ENCODE measurements at places on chromosomes 4 and X.
A peak's percentile ranks its signal among the peaks of the same experiment; 100 is the strongest.

GRCh38 chrX:22063284-22063683 is 31.2 kb downstream of the PHEX start:
- no peak for DNase-seq

- no peak for DNase-seq
Measured at GRCh38 chr4:63620271-63620670, 789.0 kb downstream of the TECRL start.

DNA sequence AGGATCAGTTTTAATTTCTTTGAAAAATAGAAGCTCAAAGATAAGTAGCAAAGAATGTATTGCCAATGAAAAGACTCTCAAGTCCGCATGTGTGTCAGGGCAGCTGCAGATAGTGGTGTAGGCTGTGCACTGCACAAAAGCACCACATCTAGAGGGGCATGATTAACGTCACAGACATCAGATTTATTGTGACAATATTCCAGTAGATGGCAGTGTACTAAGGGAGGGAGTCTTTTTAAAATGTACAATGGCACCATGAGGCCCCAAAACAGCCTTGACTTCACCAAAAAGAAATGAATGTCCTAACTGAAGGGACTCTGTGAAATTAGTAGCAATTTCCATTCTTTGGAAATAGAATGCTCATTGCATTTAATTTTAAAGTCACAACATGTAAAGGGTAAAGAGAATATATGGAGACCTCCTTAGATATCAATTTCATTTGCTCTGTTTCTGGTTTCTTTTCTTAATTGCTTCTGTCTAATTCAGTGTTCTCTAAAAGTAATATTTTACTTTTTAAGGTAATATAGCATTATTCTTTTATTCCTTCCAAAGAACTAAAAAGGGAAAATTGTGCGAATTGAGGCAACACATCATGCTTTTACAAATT is 98.4 kb downstream of the ZNF827 start:
- peak; percentile 33 for DNase-seq

- DNase-seq = no peak
Measured at GRCh38 chrX:19343085-19343534, 617 bp upstream of the PDHA1 start.

- no peak for DNase-seq
Measured at GRCh38 chr4:98728433-98728832, 70.0 kb upstream of the TSPAN5 start.

DNA sequence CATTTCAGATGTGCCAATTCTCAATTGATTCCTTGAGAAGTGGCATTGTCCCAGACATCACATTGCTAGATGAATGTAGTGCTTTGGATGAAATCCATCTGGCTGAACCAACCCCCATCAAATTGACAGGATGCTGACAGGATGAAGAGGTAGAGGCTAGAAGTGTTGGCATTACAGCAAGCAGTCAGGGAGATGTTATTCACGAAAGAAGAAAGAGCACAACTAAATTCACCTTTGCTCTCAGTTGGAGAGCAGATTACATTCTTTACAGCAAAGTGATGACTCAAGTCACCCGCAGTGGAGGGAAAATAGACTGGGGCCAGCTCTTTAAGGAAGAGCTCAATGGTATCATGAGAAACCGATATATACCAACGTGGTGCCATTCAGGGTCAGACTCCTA is 259.6 kb downstream of the C4orf33 start:
- DNase-seq = peak; percentile 32

- DNase-seq = no peak
Measured at GRCh38 chr4:154124539-154125255, 335.8 kb upstream of the SFRP2 start.

DNA sequence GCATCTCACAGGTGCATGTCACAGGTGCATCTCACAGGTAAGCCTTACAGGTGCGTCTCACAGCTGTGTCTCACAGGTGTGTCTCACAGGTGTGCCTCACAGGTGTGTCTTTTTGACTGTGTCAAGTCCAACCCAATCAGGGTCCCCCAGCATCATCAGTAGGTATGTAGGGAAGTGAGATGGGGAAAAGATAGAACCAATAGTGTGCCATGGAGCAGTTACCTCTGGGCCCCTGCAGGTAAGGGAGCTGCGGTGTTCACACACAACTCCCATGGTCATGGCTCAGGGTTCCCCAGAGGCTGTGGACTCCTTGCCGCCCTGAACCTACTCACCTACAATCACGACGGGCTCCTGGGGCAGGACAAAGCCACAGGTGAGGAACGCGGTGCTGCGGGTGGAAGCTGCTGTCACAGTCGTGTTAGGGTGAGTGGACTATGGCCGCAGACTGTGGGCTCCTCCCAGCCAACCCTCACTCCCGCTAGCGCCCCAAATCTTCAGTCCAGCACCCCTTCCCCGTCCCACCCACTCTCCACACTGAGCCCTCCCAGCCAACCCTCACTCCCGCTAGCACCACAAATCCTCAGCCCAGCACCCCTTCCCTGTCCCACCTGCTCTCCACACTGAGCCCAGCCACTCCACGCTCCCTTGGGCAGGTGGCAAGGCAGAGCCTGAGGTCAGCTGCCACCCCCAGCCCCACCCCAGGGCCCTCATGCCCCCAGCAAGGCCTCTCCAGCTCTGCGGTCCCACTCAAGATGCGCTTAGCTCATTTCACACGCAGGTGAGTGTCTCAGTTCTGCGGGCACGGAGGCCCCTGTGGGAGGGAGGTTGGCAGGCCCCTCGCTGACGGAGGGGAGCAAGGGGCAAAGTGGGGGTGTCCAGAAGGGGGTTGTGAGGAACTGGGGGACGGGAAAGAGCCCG is 2.1 kb upstream of the PDE6B start:
- no peak for DNase-seq

- no peak for DNase-seq
Measured at GRCh38 chrX:154742613-154743012, 8.3 kb downstream of the GAB3 start.

DNA sequence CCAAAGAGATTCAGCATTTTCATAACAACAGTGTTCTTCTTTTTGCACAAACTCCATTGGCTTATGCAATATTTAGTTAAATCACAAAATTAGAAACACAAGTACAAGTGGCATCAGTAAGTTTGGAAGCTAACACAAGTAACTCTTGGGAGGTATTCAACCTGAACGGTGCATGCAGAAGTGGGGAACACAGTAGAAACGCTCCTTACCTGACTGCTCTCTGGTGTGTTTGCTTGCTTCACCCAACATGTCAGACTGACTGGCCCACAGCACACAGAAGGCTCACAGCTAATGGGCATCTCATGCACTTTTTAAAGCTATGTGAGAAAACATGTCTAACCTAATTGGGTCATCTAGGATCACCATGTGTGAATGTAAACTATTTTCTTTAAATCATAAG is 133.6 kb downstream of the MAGEB17 start:
- no peak for DNase-seq

GRCh38 chrX:48102874-48103374 is 27.5 kb upstream of the SPACA5B start:
- no peak for DNase-seq

DNA sequence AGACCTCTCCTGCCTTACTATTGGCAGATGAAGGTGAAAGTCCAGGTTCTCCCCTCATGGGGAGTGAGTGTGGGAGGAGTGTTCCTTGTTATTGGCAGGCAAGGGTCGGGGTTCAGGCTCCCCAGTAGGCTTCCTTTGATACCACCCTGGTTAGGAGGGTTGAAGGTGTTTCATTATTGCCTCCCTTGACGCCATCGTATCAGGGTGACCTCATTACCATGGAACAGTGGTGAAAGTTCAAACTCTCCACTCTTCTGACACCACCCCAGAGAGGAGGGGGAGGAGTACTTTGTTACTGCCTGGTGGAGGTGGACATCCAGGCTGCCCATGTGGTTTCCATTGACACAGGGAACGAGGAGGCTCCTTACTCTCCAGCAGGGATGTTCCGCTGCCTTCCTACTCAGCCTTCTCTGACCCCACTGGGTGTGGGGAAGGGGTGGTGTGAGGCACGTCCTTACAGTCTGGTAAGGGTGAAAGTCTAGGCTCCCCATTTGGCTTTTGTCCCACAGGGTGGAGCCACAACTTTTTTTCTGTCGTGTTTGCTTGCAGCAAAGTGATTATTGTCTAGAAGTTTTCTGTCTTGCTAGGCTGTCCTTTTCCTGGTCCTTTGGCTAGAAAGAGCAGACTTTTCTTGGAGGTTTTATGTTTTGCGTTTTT is 37.2 kb upstream of the USP9X start:
- DNase-seq = no peak

All from LoVo (cell line).